Activated CD4-positive, alpha-beta T cell treated with anti-CD3 and anti-CD28 coated beads, Interleukin-2, amount 50 U/mL, for 48 hours (primary cell): ENCODE measurements at places on chromosomes 16 and 17.

GRCh38 chr16:8831871-8832716 lies 34.5 kb downstream of the PMM2 start:
- no peak for DNase-seq

DNA sequence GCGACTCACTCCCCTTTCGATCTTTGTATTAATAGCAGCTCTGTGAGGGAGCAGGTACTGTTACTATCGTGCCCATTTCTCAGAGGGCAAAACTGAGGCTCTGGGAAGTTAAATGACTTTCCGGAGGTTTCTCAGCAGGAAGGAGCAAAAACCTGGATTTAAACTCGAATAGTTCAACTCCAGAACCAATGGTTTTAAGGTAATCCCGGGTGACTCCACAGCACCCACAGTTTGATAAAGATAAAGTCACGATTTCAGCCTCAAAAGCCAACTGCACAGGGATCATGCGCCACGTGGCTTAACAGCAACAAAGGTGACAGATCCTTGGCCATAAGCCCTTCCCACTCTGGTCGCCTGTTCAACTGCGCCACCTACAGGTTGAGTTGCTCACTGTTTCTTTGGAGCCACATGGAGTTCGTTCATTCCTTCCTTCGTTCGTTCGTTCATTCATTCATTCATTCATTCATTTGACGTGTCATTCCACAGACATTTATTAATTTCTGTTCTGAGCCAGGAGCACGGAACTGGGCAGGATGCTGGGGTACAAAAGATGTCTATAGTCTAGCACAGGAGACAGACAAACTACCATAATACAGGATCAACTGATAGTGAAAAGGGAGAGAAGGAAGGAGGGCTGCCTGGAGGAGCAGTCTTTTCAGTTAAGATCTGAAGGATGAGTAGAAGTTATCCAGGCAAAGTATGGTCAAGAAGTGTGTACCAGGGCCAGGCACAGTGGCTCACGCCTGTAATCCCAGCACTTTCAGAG lies 134.8 kb downstream of the HS3ST2 start:
- DNase-seq, result peak; percentile 76

- peak; percentile 99 for DNase-seq
Observed at GRCh38 chr16:81077076-81077940, at the start of gene C16orf46. Gene C16orf46 (minus strand): TSS chr16:81077238. CDS start chr16:81063955, 13,283 bp downstream.

GRCh38 chr16:3999479-4000325 lies 116.5 kb downstream of the ADCY9 start:
- DNase-seq, result no peak

DNA sequence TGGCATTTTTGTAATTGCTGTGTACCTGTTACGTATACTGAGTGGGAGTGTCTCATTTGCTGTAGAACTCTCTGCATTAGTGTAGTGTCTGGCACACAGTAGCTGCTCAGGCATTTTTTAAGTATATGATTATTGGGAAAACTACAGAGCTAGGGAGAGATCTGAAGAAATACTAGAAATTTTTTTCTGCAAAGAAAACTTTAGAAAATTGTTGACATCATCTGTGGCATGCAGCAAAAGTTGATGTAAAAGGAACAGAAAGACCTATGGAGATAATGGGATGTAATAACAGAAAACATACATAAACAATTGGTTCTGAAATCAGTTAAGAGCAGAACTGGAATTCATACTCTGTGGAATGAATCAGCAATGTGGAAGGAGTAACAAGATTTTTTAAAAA lies 11.6 kb downstream of the CLTC start:
- no peak for DNase-seq

DNA sequence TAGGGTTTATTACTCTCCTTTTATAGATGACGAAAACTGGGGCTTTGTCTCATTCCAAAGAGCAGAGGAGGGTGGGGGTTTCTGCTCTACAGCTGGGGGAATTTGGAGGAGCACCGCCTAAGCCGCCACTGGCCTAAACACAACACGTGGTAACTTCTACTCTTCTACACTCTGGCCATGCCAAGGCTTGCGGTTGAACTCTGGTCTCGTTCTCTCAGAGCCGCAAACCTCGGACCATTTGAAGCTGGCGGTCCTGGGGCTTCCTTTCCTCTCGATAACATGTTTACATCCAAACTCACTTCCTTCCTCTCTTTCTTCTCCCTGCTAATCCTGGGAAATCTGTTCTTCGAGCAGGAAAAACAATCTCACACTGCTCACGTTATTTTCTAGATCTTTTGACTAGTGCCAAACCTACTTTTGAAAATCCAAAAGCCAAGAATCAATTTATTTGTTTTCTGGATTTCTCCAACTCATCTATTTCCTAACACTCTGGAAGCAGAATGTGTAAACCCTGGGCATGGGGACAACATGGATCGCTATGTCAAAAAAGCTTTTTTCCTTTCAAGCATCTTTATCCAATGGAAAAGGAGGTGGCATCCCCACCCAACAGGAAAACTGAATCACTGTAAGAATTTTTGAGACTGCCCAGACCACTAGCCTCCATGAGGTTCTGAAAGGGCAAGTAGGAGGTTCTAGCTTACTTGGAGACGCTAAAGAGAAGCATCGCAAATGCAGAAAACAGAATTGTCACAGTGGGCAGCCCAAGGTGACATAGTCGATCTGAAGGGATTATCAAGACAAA lies 13.6 kb upstream of the EEF2K start:
- peak; percentile 85 for DNase-seq

DNA sequence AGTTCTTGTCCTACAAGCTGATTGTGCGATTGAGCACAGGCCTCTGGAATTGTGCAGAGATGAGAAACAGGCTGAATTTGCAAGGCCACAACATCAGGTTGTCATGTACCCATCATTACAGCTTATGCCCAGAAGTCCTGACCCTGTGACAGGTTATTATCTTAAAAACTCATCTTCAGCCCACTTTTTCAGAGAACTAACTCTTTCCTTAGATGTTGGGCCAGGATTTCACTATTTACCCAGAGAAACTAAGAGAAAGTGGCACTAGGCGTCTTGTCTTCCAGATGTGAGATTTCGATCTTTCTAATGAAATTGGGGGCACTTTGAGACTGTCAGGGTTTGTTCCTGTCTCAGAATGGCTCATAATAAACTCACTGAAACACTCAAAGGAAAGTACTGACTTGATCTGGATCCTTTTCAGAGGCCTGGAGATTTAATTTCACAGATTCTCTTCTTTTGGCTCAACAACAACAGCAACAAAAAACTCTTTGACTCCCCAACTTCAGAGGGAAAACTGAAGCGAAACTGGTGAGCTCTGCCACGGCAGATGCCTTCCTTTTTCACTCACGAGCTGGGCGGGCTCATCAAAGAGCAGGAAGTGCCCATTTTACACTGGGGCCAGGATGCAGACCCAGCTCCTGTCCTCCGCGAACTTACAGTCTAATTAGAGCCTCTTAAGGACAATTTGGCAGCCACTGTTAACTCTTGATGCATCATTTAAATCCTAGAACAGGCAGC lies 17.7 kb upstream of the SLC12A3 start:
- no peak for DNase-seq

GRCh38 chr17:41212524-41213169 lies 13.8 kb upstream of the KRTAP9-2 start:
- no peak for DNase-seq

GRCh38 chr16:23952128-23952970 lies 116.6 kb downstream of the PRKCB start:
- DNase-seq, result no peak

DNA sequence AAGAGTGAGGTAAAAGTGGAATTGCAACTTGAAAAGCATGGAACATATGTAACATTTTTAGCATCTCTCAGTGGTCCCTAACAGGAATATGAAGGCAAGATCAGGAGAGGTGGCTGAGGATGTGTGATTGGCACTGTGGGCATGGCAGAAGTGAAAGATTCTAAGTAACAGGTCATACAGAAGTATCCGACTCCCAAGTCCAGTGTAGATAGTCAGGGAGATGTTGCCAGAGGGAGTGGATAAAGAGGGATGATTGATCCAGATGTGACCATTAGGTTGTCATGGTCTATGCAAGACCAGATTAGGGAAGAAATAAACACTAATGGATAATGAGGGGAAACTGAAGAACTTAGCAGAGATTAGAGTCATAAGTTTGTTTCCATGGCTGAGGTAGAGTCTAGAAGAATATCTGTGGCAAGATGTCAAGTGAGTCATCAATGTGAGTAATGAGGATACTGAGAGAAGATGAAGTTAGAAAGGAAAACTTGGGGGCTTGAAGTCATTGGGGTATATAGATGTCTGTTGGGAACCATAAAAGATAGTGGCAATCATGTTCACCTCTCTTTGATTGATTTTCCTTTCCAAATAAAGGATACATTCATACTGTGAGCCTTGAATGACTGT lies 23.9 kb upstream of the CAPNS2 start:
- no peak for DNase-seq

- DNase-seq, result no peak
Observed at GRCh38 chr16:13923703-13924298, 3.8 kb downstream of the ERCC4 start.

DNA sequence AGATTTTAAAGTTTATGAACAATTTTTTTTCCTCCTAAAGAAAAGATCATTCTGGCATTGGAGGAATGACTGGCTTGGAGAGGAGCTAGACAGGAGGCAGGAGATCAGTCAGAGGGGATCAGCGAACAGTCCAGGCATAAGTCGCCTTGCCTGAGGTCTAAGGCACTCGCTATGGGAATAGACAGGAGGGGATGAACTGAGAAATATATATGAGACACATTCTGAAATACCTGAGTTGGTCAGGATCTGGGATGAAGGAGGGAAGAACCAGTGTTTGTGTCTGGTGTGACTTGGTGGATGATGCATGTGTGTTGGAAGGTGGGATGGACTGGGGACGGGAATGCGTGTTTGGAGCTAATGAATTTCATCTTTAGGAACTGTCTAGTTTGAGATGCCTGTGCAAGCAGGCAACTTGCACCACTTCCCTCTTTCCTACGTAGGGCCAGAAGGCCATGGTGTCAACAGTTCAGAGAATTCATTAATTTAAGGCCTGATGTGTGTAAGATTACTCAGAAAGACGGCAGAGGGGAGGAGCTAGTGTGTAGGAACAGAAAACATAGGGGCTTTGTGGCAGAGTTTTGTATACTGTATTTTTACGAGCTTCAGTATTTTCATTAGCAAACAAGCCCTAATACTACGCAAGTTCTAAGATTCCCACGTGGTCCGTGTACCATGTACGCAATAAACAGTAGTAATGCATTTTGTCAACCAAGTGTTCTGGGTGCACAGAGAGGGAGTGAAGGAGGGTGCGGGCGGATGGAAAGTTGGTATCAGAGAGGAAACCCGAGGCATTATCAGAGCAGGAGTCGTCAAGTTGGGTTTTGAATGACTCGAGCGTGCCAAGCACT lies 825 bp downstream of the HEATR6 start:
- no peak for DNase-seq

- no peak for DNase-seq
Observed at GRCh38 chr16:76309639-76310335, 32.6 kb downstream of the CNTNAP4 start.

- DNase-seq, result no peak
Observed at GRCh38 chr17:41710472-41711090, 1.6 kb upstream of the GAST start.

DNA sequence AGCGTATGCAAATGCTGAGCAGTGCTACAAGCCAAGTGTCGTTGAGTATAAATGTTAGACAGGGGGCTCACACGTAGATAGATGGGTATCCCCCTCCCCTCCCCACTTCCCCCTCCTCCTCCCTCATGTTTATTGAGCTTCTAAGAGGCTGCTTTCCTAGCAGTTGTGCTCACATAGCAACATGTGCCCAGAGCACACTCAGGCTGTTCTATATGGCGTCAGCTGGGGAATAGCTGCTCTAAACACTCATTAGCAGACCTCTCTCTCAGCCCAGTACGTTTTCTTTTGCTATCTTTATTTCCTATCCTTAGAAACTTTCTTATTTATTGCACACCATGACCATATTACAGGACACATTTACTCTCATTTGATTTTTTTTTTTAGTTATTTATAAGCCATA lies 1.8 kb downstream of the KCNJ2 start:
- no peak for DNase-seq

- DNase-seq, result peak; percentile 72
Observed at GRCh38 chr16:71883849-71884638, at the start of gene ZNF821. Gene ZNF821 (minus strand): TSS chr16:71884182. CDS start chr16:71879946, 4,236 bp downstream.

DNA sequence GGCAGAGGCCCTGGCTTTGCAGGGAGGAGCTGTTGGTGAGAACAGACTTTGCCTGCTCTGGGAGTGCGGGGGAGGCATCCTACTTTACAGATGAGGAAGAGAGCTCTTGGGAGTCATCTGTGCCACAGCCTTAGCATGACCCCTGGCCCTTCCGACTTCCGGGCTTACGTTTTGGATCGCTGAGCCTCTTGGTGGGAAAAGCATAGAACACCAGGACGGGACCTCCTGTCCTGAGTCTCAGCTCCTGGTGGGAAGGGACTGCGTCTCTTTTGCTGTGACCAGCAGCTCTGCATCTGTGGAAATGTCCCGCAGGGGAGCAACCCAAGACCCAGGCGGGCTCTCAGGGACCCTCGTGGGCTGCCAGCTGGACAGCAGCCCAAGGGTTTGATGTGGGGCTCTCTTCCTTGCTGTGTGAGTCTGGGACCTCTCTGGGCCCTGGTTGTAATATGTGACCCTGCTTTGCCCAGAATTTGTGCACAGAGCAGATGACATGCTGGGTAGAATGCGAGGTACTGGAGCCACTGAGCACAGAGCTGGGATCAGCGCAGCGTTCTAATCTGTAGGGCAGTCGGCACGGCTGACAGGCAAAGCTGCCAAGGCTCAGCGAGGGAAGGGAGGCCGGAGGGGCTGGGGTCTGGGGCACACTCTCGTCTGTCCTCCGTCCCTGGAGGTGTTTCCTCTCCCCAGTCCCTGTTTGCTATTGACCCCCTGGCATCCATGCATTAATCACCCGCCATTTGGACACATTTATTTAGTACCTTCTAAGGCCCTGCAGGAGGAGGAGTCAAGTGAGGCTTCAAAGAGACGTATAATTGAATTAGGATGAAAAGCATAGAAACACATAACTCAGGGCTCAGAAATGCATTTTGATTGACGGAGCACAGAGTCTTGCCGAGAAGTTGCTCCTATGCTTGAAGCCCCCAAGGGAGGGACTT lies 64.0 kb downstream of the NT5M start:
- DNase-seq, result no peak

DNA sequence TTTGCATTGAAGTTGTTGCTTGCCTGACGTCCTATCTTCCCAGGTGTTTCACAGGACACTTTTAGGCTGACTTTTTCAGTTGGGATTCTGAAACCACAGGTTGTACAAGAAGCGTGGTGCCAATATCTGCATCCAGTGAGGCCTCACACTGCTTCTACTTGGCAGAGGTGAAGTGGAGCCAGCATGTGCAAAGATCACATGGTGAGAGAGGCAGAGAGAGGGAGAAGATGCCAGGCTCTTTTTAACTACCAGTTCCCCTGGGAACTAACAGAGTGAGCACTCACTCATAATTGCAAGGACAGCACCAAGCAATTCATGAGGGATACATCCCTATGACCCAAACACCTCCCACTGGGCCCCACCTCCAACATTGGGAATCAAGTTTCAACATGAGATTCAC lies 5.8 kb upstream of the ABCA6 start:
- no peak for DNase-seq

GRCh38 chr17:51046514-51047384 lies 73.9 kb downstream of the SPAG9 start:
- DNase-seq, result no peak

DNA sequence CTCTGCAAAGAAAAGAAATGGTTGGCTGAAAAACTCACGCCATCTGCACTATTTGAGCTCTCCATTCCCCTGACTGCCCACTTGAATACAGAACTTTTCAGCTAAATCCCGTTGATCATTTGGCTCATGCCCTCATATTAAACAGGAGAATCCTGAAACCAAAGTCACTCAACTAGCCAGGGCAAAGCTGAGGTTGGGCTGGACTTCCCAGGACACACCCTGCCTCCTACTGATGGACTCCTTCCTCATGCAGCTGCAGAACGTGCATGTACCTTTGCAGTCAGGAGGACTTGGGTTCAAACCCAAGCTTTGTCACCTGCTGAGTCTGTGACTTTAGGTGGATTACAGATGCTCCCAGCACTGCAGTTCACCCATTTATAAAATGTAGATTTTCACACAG lies 7.7 kb downstream of the ASIC2 start:
- DNase-seq, result no peak
